ENCODE measurements at places on chromosomes 11 and 22.

GRCh38 chr11:102313238-102313940, 3.9 kb upstream of the BIRC3 start:
- DNase-seq, result no peak

- no peak for DNase-seq
These were observed at the start of gene NFAM1 for GRCh38 chr22:42432020-42432596. TSS of gene NFAM1 (minus strand) at chr22:42432403. CDS start at chr22:42432357, 46 bp downstream.

GRCh38 chr11:124977006-124977405, 23.0 kb downstream of the CCDC15 start:
- no peak for DNase-seq

- DNase-seq, result no peak
These were observed 9.5 kb upstream of the TBC1D22A start for GRCh38 chr22:46752988-46753310.

GRCh38 chr11:20327377-20327935, 36.1 kb upstream of the HTATIP2 start:
- no peak for DNase-seq

GRCh38 chr11:63839508-63840355, 822 bp downstream of the MARK2 start:
- DNase-seq, result peak; percentile 14

- no peak for DNase-seq
These were observed 759 bp downstream of the CPT1A start for GRCh38 chr11:68840661-68841653.

DNA sequence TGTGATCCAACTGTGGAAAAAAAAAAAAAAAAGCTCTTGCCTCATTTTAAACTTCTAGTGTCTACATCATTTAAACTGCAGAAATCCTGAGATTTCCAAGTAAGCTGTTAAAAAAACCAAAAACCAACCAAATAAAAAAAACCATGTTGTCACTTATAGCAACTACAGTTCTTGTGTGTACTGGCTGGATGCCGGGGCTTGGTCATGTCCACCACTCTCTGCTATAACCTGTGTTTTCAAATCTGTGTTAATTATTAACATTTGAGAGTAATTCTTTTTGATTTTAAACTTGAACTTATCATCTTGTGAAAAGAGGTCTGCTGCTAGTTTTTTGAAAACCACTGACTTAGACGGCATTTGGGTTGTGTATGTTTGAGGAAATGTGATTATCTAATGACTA, 32.2 kb upstream of the BID start:
- no peak for DNase-seq

DNA sequence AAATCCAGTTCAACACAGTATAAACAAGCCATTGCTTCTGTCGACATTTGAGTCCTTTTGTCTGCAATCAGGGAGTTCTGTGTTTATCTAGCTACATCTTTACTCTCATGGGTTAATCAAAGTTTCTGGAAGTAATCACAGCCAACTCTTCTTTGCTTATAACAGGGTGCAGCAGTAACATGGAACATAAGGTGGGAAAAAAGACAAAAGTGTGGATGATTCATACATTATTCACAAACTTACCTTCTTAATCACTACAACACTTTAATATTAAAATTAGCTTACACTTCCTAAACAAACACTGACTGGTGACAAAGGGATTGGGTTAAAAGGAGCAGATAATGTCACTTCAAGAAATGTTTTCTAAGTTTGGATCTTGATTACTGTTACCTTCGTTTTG, 44.7 kb downstream of the SNX19 start:
- DNase-seq, result no peak

DNA sequence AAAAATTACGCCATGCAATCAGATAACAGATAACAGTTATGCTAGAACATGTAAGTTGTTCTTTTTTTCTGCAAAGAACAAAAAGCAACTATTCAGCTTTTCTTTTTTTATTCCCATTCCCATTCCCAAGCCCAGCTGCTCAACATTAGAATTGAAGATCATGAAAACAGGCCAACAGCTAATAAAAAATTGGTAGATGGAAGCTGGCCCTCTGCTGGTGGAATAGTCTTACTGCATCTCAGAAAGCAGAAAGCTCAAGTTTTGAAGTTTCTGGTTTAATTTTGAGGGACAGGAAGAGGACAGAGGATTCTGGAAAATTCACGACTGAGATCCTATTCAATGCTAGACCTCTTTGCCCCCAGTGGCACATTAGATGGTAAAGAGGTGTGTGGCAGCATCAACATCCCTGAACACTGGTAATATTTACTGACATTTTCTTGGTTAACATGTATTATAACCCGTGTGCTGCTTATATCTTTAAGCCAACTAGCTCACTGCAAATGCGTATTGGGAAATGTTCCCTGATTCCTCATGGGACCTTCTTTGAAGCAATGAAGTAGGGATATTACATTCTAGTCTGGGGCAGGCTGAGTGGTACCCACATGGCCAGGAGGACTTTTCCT, 591.2 kb downstream of the OPCML start:
- no peak for DNase-seq

DNA sequence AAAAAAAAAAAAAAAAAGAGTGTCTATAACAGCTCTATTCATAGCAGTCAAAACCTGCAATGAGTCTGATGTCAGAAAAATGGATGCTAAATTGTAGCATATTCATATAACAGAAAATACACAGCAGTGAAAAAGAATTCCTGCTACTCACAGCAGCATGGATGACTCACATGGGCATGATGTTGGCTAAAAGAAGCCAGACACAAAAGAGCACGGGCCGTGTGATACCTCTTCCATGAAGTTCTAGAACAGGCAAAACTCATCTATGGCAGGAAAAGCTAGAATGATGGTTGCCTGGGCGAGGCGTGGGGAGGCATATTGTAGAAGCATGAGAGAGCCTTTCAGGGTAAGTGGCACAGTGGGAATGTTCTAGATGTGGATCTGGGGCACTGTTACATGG, 18.9 kb downstream of the PLAAT3 start:
- DNase-seq, result no peak

All from stimulated activated CD4-positive, alpha-beta T cell treated with anti-CD3 and anti-CD28 coated beads, Interleukin-2, amount 100 ng/mL, for 4 hours (primary cell).